ENCODE measurements at places on chromosomes 7 and 10.

- DNase-seq: no peak
Measured at GRCh38 chr10:81792729-81793128, 82.3 kb upstream of the NRG3 start.

DNA sequence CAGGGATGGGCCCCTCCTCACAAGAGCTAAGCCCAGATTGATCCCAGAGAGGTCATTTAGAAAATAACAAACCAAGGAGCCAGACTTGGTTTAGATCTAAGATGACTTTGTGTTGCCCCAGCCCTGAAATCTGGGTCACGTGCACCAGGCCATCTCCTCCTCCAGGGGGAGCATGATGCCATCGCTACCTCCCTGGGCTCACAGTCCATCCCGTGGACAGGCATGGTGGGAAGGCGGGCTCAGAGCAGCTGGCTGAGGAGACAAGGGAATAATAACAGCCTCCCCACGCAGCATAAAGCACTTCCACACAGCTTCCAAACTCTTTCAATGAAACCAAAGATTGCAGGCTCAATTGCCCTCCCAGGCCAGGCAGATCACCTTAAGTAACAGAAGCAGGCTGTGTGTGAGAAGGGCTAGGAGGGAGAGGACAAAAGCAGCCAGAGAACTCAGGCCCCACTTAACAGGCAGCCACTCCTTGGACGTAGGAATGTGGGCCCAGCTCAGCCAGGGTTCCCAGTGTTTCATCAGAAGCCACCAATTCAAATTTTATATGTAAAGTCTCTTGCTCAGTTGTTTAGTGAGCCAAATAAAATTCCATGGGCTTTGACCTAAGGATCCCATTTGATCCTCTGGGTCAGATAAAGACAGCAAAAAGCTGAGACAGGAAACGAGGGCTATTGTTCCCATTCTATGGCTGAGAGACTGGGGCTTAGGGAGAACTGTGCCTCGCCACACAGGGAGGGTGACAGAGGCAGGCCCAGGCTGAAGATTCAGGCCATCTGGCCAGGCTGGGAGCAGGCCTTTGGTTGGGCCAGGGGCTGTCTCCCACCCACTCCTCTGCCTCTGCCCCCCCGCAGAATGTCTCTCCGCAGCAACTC lies 100.2 kb downstream of the COL13A1 start:
- peak; percentile 41 for DNase-seq

DNA sequence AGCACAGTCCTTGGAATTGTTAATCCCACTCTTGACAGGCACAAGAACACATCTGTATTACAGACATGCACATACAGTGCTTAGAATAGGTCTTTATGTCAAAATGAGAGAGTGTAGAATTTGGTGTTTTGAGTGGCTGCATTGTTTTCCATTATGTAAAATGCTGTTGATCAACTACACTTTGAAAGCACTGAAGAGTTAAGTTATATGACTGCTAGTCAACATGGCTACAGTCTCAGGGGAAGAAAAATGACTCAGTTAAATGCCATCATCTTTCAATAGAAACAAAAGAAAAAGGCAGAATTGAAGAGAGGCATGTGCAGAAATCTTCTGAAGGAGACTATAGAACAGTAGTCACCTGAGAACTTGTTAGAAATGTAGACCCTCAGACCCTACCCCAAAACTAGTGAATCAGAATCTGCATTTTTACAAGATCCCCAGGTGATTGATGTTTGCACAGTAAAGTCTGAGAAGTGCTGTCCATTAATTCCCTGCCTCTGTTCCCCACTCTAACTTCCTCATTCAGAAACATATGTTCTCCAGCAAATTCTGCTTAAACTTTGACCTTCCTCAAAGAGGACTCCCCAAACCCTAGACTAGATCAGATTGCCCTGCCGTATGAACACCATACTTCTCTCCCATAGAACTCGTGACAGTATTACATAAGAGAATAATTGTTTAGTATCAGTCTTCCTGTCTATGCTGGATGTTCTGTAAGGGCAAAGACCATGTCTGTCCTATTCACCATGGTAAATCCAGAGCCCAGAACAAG lies 16.0 kb downstream of the SND1 start:
- no peak for DNase-seq

DNA sequence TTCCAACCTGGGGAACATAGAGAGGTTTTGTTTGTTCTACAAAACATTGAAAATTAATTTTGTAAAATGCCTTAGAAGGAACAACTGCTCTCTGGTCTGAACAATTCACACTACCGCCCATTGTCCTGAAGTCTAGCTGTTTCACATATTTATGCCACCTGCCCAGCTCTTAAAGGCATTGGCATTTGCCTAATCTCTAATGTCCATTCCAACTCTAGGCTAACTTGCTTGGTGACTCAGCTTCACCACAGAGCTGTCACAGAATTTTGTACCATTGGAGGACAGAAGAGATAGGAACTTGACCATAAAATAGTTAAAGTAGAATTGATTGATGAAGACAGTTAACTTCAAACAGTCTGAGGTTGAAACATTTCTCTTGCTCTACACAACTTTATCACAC lies 53.5 kb upstream of the PPP1R17 start:
- no peak for DNase-seq

DNA sequence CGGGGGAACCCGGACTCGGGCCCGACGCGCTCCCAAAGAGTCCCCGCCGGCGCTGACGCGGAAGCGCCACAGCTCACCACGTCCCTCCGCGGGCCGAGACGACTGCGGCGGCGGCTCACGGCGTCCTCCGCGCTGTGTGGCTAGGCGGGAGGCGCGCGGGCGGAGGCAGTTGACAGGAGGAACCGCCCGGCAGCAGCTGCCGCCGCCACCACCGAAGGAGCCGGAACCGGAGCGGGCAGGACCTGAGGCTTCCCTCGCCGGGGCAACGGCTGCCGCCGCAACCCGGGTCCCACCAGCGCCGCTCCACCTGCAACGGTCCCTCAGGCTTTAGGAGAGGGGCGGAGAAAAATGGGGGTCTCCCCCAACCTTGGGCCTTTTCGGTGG lies 334 bp downstream of the ZNF800 start:
- DNase-seq: peak; percentile 53

GRCh38 chr10:97810446-97810845 lies 38.6 kb upstream of the SFRP5 start:
- DNase-seq: no peak

DNA sequence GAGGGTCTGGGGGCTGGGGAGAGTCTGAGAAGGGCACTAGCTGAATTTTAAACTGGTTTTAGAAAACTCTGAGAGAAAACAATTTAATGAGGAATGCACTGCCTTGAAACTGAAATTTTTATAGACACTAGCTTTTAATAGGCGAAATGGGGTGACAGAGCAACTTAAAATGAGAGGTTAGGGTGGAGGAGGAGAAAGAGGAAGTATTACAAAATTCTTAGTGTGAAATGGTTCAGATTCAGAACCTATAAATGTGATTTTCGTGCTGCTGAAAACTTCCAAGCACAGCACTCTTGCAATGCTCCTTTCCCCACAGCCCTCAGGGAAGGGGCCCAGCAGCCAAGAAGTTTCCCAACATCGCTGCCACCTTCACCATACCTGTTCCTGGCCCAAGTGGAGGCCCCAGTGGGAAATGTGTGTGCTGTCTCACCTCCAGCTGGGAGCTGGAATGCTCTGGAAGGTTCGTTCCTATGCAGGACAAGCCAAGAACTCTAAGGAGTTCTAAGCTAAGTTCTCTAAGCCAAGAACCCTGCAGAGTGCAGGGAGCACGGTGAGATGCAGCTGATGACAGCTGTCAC lies 60.0 kb downstream of the ATXN7L1 start:
- DNase-seq: no peak

DNA sequence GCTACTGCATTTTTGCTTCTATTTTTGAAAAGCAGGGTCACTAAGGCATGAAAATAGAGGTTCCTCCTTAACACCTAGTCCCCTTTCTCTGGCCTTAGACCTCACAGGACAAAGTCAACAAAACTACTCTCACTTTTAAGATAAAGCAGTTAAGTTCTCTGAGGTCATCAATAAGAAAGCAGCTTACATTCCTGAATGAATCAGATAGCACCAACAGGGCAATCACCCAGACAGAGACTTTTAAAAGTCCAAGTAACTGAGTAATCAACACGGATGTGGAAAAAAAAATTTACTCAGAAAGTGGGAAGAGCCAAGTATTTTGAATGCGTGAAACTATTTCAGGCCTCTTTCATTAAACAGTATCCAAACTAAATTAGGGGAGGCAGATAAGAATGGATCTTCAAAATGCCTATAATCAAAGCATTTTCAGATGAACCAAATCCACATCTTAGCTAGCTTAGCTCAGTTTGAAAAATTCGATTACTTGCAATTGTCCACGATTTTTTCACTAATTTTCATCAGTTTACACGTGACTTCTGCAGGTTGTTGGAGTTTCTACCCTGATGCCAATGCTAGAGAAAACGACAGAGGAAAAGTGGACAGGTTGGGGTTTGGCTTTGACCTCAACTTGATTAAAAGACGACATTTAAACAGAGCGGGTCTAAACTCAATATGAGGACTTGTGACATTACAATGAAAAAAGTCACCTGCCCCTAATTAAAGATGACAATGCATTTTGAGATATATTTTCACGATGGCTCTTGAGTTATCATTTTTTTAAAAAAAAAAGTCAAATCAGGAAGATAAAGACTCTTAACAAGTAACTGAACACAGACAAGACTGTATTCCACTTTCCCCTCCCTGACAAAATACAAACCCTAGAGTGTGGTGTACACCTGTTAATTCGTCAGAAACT lies 1.6 kb downstream of the BEND7 start:
- DNase-seq: no peak

GRCh38 chr10:62084451-62084850 lies 183.0 kb downstream of the ARID5B start:
- no peak for DNase-seq

- DNase-seq: no peak
Measured at GRCh38 chr10:52567247-52567580, 205.4 kb downstream of the MBL2 start.

- no peak for DNase-seq
Measured at GRCh38 chr10:58775960-58776567, 263.4 kb downstream of the BICC1 start.

DNA sequence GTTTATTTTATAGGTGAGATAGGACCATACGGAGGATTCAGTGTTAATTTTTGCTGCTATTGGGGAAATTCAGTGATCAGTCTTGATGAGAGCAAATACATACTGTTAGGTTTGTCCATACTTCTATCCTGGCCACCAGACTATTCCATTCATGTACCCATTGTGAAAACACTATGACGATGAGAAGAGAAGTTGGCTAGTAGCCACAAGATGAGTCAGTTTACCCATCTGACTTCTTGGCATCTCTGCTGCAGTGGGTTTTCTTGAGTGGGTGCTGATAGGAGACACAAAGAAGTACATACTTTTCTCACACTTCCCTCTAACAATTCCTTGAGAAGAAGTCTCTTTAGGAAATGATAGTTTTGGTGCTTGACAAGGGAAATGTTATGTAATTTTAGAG lies 133.1 kb downstream of the TFPI2 start:
- DNase-seq: no peak

GRCh38 chr7:106326594-106327537 lies 42.1 kb upstream of the NAMPT start:
- no peak for DNase-seq

DNA sequence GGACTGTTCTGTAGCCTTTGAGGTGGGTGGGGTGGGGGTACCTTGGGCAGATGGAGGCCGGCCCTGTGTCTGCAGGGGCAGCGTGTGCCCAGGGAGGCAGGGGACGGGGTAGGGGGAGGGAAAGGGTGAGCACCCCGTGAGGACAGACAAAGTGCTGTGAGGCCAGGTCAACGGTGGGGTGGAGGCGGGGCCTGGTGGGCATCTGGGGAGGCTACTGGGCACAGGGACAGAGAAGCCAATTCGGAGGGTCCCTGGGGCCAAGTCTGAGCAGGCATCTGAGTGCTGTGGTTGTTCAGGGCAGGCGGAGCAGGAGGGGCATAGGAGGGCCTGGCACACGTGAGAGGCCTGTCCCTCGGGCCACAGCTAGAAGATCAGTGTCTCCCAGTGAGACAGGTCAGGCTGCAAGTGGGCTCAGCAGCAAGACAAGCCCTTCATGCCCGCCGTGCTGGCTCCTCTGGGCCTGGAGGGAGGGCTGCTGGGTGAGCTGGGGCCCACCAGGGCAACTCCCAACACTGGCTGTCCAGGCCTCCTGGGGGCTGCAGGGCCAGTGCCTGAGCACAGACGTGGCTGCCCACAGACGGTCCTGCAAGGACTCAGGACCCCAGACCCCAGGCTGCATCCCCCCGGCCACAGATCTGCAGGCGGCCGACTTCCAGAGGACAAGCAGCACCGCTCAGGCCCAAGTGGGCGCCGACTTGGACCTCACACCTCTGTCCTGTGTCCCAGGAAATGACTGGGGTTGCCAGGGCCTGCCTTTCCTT lies 26.4 kb upstream of the KNDC1 start:
- no peak for DNase-seq

GRCh38 chr10:130423455-130424305 lies 287.5 kb downstream of the GLRX3 start:
- no peak for DNase-seq

GRCh38 chr7:19373334-19373733 lies 228.1 kb upstream of the FERD3L start:
- no peak for DNase-seq

DNA sequence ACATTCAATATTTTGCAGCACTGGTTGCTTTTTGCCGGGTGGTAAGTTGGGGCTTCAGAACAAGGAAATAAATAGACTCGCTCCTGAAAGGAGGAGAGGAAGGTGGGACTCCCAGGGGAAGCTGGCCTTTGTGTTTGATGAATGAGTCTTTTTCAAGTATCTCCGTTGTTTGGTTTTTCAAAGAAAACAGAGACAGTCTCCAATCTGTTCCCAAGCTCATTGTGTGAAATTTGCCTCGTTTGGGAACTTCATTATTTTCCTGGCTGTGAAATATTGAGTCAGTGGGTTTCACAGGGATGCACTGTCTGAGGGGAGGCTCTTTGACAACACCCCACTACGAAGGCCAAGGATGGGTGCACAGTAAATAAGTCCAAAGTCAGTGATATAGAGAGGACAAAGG lies 38.7 kb upstream of the KIAA1217 start:
- DNase-seq: no peak

GRCh38 chr7:47453093-47454061 lies 128.5 kb downstream of the TNS3 start:
- no peak for DNase-seq

DNA sequence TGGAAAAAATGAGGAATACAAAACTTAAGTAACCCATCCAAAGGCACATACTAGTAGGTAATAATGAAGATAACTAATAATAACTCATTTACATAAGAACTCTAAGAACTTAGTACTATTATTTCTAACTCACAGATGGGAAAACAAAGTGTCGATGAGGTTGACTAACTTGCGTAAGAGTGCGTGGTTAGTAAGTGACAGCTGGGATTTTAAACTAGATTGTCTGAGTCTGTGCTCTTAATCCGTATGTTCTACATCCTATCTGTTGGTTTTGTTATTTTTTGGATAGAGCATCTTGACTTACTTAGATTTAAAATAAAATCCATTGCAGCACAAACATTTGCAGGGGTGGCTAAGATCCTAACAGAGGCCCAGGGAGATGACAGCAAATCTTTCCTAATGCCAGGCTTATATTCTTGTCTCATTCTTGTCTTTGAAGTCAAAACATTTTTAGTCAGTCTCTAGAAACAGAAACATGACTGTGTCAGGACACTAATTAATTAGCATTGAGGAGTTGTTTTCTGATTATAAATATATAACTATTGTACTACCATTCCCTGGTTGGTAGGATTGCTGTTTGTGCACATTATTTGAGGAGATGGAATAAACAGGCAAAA lies 11.7 kb downstream of the RPA3 start:
- DNase-seq: no peak
